ENCODE measurements at places on chromosomes 11 and 22. TPM values are rescaled to one million over a fixed set of nuclear protein-coding genes. Genes with fewer than 3 reads are reported as not detected.

NEFH gene
- under 0.01 TPM for total RNA-seq

GRCh38 chr22:46377525-46378425 is 42.3 kb downstream of the TRMU start:
- DNase-seq, result no peak

MAPK8IP1 gene
- total RNA-seq, result 9.7 TPM

- no peak for DNase-seq
Observed at GRCh38 chr11:100918551-100919500, 210.8 kb downstream of the PGR start.

UPK3A gene
- total RNA-seq, result not detected

DNA sequence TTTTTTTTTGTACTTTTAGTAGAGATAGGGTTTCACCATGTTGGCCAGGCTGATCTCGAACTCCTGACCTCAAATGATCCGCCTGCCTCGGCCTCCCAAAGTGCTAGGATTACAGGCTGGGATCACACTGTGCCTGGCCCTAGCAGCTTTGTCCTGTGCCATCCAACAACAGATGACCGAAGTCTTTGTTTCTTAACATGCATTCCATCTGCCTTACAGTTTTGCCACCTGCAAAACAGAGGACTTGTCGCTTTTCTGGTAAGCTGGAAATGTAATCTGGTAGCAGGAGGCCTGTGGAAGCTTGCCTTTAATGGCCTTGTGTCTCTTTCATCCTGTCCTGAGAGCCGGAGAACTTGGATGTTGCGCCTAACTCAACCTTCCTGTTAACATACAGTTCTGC is 58.7 kb upstream of the PPP6R3 start:
- DNase-seq, result no peak

- peak; percentile 52 for DNase-seq
Observed at GRCh38 chr11:34208266-34209135, 103.1 kb downstream of the NAT10 start.

DNA sequence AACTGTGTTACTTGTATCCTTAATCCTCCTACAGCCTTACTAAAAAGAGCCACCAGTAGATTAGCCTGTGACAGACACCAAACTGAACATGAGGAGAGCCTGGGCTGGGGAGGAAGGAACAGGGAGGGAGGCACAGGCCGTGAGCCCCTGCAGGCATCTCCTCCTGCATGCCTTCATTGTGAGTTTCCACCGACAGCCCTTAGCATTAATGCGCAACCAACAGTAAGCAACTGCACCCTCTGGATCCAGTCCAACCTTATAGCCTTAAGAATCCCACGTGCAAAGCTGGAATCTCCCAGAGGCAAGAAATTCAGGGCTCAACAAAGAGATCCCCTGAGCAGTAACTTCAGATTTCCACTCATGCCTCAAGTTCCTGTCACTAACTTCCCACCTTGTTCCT is 84.6 kb downstream of the ETS1 start:
- DNase-seq, result no peak

PLEKHB1 gene
- total RNA-seq, result 0.36 TPM

GRCh38 chr11:79152511-79152910 is 288.3 kb downstream of the TENM4 start:
- DNase-seq, result peak; percentile 66

SLN gene
- total RNA-seq, result not detected

GRCh38 chr11:14396273-14396672 is 37.3 kb upstream of the RRAS2 start:
- DNase-seq, result peak; percentile 22

DNA sequence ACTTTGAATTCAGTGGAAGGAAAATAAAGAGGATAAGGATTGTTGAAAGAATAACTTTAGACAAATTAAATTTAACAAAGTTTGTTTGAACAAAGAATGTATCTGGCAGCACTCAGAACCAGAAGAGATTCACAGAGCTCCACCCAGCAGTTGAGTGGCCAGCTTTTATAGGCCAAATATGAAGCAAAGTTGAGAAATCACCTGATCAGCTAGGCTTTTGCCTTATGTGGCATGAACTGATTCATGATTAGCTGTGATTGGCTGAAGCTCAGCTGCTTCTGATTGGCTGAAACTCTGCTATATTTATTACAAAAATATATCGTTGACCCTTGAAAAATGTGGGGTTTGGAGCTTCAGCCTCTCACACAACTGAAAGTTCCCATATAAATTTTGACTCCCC is 62.6 kb downstream of the PIWIL4 start:
- no peak for DNase-seq

GRCh38 chr11:125078516-125079140 is 15.5 kb downstream of the SLC37A2 start:
- DNase-seq, result no peak

GRCh38 chr11:47788181-47788580 is 21.0 kb upstream of the FNBP4 start:
- DNase-seq, result no peak

DNA sequence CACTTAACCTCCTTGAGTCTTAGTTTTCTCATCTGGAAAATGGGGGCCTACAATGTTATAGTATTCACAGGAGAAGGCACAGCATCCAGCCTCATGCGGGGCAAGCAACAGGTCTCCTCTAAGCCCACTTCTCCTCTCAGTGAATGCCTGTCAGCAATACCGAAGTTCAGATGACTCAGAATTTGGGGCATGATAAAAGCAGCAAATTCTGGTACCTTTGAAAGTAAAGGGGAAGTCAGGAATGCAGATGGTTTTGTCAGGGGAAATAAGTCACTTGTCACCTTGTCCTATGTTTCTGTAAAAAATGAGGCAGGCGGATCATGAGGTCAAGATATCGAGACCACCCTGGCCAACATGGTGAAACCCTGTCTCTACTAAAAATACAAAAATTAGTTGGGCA is 350.2 kb downstream of the LARGE1 start:
- DNase-seq, result no peak

- DNase-seq, result no peak
Observed at GRCh38 chr22:26414347-26414746, 14.7 kb upstream of the ASPHD2 start.

DNA sequence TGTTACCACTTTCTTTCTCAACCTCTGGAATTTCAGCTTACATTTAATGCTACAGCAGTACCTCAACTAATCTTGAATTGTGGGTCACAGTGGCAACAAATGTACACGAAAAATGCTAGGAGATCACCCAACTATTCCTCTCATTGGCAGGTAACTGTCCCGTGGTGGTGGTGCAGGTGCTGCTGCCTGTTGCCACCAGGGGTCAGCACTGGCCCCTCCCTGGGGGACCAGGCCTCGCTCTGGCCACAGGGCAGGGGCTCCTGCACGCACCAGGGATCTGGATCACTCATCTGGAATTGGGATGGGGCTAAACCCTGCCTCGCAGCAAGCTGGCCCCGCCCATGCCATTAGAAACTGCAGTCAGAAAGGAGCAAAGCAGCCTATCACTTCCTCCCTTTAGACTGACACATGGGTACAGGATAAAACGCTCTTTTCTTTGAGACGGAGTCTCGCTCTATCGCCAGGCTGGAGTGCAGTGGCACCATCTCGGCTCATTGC is 6.9 kb upstream of the POLDIP3 start:
- peak; percentile 98 for DNase-seq

GRCh38 chr11:76706667-76707066 is 36.1 kb upstream of the LRRC32 start:
- DNase-seq, result no peak

DNA sequence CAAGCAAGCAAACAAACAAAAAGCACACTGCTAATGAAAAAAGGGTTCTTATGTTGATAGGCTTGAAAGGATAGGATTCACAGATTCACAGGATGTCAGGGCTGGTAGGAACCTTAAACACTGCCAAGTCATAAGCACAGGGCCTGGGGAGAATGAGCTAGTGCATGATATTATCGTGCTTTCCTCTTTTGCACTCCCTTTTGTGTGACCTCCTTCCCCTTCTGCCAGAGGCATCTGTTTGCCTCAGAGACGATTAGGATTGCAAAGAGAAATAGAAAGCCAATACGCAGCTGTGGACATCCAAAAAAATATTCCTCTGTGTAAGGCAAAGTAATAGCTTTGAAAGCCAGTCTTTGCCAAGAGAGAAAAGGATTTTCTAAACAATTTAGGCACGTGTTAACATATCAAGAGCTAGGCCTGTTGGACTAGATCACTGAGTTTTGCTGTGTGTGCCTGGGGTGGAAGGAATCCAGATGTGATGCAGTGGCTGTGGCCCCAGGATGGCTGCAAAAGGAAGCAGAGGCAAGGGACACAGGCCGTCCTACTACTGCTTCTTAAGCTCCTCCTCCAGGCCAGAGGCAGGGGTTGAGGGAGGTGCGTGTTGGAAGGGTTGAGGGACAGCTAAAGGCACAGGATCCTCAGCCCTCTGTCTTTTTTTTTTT is 30.6 kb downstream of the MCHR1 start:
- no peak for DNase-seq

TMEM151A gene
- total RNA-seq, result 0.36 TPM

GRCh38 chr22:20922141-20922751 is 5.0 kb downstream of the CRKL start:
- DNase-seq, result no peak

DNA sequence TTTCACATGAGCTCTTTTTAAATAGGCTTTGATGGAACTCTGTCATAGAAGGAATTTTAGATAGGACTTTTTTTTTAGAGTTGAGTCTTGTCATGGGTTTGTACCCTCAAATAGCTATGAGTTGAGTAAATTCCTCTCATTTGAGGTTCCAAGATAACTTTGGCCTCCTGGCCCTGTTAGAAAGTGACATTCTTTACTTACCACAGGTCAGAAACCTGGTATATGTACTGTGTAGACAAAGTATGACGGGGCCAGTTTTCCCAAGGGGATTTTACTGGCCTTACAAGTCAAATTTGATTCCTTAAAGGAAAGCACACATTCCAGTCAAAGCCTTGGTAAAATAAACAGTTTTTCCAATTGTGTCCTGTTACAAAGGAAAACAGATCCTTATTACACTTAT is 729.3 kb upstream of the LUZP2 start:
- DNase-seq, result no peak

PC gene
- total RNA-seq, result 48.5 TPM

OR2AT4 gene
- not detected for total RNA-seq

DNA sequence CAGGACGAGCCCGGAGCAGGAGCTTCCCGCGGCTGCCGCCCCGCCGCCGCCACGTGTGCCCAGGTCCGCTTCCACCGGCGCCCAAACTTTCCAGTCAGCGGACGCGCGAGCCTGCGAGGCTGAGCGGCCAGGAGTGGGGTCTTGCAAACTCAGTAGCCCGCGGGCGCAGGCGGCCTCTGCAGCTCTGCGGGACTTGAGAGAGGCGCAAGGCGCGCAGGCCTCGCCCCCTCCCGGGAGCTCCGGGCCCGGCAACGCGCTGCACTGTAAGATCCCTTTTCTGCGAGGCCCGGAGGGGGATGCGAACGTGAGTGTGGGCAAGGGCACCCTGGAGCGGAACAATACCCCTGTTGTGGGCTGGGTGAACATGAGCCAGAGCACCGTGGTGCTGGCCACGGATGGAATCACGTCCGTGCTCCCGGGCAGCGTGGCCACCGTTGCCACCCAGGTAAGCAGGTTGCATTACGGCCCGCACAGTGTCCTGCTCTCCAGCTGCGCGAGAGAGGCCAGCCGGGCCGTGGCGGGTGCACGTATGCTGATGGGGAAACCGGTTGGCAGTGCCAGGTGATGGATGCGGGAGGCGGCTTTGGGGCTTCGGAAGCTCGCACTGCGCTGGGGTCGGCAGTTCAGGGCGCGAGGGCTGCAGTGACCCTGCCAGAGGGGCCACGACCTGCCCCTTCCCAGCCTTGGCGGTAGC is 2.0 kb downstream of the SLC6A5 start:
- no peak for DNase-seq

KRTAP5-10 gene
- 0.36 TPM for total RNA-seq

OR2D2 gene
- 0.36 TPM for total RNA-seq

- DNase-seq, result peak; percentile 74
Observed at GRCh38 chr22:39616051-39616450, 45.5 kb downstream of the CACNA1I start.

DNA sequence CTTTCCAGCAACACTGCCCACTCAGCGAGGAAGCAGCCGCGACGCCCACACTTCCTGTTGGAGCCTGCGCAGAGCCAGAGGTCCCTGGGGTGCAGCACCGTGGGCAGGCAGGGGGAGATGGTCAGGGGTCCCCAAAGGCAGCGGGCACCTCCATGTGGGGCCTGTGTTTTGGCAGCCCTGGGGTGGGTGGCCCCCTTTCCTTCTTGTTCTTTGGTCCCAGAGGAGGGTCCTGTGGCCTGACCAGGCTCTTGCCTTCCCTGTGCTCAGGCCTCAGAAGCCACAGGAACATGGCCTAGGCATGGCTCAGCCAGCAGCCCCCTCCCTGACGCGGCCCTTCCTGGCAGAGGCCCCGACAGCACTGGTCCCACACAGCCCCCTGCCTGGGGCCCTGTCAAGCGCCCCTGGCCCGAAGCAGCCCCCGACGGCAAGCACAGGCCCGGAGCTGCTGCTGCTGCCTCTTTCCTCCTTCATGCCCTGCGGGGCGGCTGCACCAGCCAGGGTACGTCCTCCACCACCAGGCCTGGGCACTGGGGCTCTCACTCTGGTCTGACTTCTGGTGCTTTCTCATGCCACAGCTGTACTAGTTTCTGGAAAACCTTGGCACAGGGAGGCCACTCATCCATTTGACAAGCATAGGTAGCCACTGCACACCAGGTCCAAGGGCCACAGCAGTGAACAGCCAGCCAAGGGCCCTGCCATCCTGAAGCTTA is 47.1 kb downstream of the PISD start:
- DNase-seq, result peak; percentile 74

SHANK2 gene
- 3.5 TPM for total RNA-seq

DNA sequence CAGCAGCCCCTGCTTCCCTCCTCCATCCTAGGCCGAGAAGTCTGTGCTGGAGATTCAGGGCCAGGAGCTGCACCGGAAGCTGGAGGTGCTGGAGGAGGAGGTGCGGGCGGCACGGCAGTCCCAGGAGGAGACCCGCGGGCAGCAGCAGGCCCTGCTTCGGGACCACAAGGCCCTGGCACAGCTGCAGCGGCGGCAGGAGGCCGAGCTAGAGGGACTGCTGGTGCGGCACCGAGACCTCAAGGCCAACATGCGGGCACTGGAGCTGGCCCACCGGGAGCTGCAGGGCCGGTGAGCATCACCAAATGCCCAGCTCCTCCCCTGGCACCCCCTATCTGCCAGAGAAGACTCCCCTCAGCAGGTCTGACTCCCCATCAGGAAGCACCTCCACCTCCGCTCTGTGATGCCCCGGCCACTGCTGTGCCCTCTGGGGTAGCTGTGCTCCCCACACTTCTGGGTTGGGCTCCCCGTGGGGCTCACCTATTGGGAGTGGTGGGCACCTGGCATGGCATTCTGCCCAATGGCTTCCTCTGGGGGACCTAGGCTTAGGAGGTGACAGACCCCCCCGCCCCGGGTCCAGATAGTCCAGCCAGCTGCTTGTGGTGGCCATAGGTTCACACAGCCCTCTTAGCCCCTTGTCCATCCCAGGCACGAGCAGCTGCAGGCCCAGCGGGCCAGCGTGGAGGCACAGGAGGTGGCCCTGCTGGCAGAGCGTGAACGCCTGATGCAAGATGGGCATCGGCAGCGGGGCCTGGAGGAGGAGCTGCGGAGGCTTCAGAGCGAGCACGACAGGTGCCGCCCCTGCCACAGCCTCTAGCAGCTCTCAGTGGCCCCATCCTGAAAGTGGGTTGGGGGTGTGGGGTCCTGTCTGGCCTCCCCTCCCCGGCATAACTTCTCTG is 6.6 kb upstream of the RPS6KA4 start:
- DNase-seq, result no peak

- no peak for DNase-seq
Observed at GRCh38 chr11:115360186-115360824, 143.9 kb downstream of the CADM1 start.

All from osteoblast (primary cell).